Iris pigment epithelial cell (primary cell): ENCODE measurements at places on chromosomes 7 and 10.

GRCh38 chr7:112982441-112983063 lies 104.1 kb downstream of the GPR85 start:
- no peak for DNase-seq

DNA sequence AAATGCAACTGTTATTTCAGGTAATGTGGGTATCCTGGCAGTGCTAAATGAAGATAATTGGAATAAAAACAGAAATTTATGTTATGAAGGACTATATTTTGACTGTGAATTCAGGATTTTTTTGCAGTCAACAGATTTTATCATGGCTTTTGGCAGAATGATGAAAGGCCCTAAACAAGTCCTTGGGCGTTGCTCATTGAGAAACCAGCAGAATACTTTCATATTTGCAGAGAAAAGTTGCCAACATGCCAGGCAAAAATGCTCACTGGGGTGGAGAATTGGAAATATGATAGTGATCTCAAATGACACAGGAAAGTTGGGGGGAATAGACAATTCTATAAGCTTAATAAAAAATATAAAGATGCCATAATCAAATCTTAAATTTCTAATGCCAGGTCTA lies 121.1 kb downstream of the GPR85 start:
- DNase-seq: no peak

DNA sequence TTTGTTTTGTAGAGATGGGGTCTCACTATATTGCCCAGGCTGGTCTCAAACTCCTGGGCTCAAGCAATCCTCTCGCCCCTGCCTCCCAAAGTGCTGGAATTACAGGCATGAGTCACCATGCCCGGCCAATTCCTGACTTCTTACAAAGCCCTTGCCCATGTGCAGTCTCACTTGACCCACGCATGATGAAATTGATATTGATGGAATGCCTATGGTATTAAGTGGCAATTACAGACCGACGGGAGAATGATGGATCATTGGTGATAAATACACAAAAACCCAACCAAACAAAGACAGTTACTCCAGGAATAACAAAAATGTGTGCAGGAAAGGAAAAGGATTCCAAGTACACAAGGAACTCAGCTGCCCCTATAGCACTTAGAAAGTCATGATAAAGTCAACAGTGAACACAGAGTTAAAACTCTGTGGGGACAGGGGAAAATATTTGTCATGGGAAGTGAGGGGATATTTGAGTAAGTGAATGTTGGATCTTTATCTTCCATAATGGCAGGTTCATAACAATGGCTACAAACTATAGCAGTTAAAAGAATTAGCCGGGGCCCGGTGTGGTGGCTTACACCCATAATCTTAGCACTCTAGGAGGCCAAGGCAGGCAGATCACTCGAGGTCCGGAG lies 21.6 kb downstream of the HIP1 start:
- peak; percentile 67 for DNase-seq

GRCh38 chr7:54664235-54665228 lies 94.5 kb downstream of the SEC61G start:
- DNase-seq: peak; percentile 12

DNA sequence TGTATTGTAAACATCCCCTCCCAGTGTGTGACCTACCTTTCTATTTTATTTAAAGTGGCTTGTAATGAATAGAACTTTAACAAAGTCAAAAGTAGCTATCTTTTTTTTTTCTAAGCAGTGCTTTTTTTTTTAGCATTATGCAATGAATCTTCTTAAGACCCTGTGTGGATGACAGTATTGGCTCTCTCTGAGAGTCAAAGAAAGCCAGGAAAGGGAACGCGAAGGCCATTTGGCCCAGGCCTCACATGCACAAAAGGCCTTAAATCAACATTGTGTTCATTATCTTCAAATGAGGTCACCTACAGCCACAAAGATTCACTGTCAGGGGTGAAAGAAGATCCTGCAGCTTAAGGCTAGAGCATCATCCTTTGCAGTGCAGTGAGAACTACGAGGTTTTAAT lies 721.5 kb downstream of the GRID1 start:
- DNase-seq: no peak

DNA sequence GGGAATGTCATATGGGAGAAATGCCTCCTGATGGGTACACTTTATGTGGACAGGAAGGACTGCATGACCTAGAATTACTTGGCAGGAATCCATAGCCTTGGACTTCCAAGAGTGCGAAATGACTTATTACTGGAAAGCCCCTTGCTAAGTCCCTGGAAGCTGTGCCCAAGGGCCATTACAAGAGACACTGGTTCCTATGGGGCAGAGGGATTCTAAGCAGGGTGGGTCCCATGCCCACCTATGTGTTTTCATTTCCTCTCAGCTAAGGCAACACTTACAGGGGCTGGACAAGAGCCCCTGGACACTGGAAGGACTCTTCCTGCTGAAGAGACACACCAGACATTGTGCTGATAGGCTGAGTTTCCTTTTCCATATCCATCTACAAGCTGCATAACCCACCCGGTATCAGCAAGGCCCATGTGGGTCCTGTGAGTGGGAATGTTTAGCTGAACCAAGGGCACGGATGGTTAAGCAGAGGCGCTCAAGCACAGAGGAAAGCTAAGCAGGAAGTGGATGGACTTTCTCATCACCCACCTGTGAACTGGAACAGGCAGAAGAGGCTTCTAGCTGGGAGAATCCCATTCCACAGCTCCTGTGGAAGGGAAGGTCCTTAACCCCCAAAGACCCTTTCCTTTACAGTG lies 56.2 kb downstream of the XPNPEP1 start:
- DNase-seq: peak; percentile 36

DNA sequence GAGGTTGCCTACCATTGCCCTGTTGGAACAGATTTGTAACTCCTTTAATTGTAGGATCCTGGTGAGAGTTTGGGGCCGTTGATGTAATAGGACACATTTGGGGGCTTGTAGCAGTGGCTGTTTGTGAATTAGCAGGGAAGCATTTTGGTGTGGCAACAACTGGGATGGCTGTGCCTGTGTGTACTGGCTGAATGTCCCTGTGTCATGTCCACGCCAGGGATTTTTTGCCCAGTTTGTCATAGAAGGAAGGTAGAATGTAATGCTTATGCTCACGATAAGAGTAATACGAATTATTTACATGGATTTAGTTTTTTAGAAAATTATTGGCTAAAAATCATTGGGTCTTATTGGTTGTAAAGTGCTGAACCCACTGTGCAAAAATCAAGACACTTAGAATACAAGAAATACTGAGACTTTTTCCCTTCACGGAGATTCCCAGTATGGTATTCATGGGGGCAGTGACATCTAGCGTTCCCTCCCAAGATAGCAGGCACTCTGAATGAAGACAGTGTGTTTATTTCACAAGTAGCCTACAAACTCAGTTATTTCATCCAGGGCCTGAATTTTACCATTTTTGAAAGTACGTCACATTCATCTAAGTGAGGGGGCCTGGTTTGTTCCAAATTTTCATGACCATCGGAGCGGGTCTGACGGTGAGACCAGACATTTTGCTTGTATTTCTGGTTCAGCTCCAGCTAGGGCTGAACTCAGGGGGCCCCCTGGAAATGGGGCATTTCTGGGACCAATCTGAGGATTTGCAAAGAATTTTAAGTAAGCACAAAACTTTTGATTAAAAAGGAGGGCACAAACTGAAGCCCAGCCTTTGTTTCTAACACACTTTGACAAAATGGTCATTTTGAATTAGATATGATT lies 74.7 kb downstream of the CACNB2 start:
- DNase-seq: peak; percentile 75

- DNase-seq: no peak
Observed at GRCh38 chr7:66356277-66356721, 151.2 kb downstream of the TPST1 start.

GRCh38 chr10:1409392-1409791 lies 327.9 kb downstream of the ADARB2 start:
- DNase-seq: no peak

DNA sequence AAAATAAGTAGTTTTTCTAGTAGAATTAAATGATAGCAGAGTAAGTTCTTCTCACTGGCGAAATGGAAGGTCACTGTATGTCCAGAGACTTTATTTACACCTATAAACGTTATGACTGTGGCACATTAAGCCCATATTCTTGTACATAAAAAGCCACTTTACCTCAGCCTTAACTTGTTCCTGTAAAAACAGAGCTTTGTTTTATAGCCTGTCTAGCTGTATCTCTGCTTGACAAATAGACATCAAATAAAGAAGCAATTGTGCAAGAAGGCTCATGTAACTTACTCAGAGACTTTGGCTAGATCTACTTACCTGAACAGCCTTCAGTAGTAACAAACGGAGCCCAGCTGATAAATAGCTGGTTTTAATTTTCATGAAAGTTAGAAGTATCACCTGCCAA lies 324.1 kb upstream of the BMPER start:
- DNase-seq: no peak

DNA sequence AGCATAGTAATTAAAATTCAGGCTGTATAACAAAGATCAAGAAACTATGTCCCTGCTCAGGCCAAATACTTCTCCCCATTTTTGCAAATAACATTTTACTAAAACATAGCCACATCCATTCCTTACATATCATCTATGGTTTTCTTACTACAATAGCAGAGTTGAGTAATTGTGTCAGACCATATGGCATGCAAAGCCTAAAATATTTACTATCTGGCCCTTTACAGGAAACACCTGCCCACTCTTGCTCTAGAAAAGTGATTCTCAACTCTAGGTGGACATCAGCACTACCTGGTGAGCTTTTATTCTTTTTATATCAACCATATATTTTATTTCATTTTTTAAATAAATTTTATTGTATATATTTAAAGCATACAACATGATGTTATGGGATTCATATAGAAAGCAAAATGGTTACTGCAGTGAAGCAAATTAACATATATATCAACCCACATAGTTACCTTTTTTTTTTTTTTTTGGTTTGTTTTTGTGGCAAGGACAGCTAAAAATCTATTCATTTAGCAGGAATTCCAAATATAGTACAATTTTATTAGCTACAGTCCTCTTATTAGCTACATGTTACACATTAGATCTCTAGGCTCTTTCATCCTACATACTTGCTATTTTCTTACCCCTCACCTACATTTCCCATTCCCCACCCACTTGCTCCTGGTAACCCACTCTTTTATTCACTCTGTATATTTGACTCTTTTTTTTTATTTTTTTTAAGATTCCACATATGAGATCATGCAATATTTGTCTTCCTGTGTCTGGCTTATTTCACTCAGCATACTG lies 19.6 kb downstream of the ABI1 start:
- no peak for DNase-seq

GRCh38 chr7:27972276-27972675 lies 208.3 kb downstream of the JAZF1 start:
- no peak for DNase-seq

- no peak for DNase-seq
Observed at GRCh38 chr10:75707080-75707840, 275.8 kb downstream of the LRMDA start.

DNA sequence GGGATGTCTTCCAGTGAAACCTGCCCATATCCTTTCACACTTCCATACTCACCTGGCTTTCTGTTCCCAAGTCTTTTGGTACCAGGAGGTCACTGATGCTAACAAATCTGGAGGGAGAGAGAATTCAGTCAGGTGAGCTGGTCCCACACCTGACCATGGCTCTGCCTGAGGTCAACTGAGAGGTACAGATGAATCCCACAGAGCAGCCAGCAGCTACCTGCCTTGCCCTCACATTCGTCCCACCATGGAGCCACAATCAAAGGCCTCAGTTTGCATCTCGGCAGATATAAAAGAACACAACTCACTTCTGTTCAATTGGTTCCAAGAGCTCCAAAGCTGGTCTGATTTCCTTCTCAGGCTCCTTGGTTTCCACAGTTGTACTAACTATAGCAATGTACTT lies 47.0 kb downstream of the GDI2 start:
- DNase-seq: no peak

DNA sequence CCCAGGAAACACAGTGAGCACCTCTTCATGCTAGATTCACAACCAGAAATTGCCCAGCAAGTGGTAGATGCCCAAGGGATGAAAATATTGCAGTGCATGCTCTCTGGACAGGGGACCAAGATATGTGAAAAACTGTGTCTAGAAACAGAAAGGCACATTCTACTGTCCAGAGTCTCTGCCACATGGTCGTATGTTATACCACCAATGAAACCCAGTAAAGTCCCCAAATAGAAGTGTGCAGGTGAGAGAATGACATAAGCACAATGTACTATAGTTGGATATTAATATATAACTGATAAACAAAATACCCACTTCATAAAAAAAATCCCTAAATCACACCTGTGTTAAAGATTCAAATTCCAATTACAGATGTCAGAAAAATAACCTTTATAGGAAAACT lies 43.8 kb downstream of the RASGEF1A start:
- DNase-seq: no peak

GRCh38 chr7:28389504-28390395 lies 22.6 kb upstream of the CREB5 start:
- DNase-seq: peak; percentile 65

GRCh38 chr10:83677795-83678194 lies 461.5 kb upstream of the GHITM start:
- DNase-seq: no peak
